ENCODE measurements at places on chromosomes 16 and 17.
A peak's percentile ranks its signal among the peaks of the same experiment; 100 is the strongest.

DNA sequence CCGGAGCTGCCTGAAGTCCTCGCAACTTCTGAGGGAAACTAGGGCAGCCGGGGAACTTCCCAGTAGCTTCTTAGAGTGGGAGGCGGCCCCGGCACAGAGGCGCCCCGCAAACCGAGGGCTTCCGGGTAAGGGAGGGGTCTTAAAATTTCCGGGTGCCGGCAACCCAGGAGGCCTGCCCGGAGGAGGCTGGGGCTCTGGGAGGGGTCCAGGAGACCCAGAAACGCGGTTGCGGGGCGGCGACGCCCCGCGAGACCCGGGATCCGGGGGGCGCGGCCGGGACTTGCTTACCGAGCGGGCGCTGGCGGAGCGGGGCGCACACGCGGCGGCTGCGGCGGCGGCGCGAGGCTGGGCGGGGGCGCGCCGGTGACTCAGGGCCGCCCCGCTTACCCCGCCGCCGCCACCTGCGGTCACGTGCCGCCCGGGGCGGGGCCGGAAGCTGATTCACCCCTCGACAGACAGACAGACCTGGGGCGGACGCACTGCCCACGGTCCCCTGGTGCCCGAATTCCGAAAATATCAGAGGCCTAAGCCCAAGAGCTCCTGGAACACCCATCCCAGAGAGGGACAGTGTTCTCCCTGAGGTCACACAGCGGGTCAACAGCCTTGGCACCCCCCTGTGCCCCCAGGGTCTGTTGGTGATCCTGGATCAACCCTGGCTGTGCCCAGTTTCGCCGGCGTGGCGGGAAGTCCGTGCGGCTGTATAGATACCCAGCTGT is at the start of gene FAM83G:
TSS of gene FAM83G (minus strand) at position 344 of the 716 bp plus-strand sequence. CDS start 723 bp downstream, outside the sequence.
- DNase-seq: peak; percentile 92

- DNase-seq: peak; percentile 80
Measured at GRCh38 chr17:6420173-6420641, 14.7 kb downstream of the AIPL1 start.

DNA sequence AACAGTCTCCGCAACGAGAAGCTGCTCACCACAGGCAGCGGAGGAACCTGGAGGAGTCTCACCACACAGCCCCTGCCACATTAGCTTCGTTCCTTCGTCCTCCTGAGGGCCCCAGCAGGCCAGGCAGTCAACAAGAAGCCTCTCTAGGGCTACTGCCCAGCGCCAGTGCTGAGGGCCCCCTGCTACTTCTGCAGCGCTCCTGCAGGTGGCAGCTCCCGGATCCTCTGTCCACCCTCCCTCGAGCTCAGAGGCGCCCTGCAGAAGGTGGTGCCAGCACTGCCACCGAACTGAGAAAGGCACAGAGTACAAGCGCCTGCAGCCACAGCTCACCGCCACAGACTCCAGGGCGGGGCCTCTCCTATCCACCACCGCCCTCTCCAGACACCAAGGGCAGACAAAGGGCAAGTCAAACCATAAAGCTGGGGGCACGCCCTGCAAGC is 27.3 kb downstream of the KDM8 start:
- no peak for DNase-seq

- DNase-seq: peak; percentile 75
Measured at GRCh38 chr17:73760439-73760758, 116.2 kb upstream of the SDK2 start.

DNA sequence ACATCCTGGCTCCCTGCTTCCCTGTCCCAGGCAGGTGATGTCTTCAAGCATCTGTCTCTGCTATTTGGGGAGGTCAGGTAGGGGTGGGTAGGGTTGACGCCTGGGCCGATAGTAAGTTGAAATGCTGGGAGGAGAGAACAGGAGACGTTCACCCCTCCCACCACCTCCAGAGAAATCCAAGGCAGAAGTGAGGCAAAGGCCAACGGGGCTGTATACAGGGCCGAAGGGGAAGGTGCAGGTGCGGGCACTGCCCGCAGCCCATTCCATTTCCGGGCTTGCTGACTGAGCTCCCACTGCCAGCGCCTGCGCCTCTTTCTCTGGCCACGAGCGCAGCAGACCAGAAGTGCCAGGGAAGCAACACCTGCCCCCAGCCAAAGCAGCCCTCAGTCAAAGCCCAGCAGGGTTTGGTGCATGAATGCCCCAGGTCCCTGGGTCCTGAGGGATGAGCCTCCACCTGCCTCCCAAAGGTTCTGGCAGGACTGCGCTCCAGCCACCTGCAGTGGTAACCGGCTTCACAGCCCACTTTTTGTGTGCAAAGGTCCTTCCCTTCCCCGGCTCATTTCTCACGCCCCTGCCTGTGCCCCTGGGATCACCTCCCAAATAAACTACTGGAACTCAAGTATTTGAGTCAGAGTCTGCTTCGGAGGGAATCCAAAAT is 127.6 kb upstream of the TNRC6C start:
- DNase-seq: peak; percentile 53

DNA sequence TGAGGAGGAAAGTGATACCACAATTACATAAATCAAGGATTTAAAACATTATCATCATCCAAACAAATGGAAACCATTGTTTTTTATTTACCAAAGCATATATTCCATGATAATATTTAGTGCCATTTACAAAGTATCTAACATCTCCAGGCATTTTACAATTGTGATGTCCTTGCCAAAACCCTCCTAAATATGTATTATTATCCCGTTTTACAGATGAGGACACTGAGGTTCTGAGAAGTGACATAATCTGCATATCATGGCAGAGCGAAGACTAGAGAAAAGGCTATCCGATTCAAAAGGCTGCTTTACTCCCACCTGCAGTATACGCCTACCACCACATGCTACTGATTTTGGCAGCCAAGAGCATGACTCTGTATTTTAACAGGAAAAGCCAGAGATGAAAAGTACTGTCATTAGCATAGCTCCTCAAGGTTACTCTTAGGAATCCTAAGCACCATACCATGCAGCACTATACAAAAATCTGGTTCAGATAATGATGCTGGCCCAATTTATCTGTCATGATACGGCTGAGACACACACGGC is 301.4 kb downstream of the CA10 start:
- no peak for DNase-seq

GRCh38 chr16:47940466-47940865 is 215.3 kb downstream of the ABCC12 start:
- DNase-seq: no peak

DNA sequence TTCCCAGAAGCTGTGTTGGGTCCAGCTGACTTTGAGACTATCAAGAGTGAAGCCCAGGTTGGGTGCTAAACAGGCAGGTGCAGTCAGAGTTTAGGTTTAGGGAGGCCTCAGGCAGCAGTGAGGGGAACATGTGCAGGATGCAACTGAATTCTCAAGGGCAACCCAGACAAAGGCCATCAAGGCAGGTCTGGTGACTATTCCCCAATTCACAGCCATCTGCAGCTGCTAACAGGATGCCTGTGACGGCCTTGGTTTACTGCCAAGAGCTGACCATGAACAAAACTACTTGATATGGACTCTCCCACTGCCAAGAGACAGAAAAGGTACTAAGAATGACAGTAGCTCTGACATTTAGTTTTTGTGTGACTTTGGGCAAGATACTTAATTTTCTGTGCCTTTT is 45.2 kb upstream of the BCAR1 start:
- no peak for DNase-seq

DNA sequence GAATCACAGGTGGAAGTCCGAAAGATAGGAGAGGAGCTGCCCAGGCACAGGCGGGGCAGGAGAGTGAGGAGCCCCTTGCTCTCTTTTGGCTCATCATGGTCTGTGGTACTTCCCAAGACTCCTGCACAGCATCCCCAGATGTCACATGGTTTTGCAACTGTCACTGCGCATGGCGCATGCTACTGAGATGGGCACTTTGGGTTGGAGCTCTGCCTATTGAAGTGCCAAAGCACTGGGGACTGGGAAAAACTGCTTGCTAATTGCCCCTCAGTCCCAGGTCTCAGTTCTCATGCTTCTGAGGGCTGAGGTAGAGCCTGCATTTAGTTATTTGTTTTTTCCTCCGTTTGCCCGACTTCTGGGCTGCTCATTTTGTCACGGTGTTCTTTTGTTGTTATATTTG is 156.8 kb upstream of the CDH13 start:
- peak; percentile 22 for DNase-seq

- DNase-seq: no peak
Measured at GRCh38 chr17:36001110-36001771, at the start of gene CCL15. CCL15 (minus strand) TSS chr17:36001553; CDS start chr17:36001492, 61 bp downstream.
